ENCODE measurements at places on chromosomes 1 and 21. TPM values are rescaled to one million over a fixed set of nuclear protein-coding genes. Genes with fewer than 3 reads are reported as not detected.

- DNase-seq, result no peak
These were observed 122.4 kb downstream of the MAST2 start for GRCh38 chr1:45925728-45926287.

DNA sequence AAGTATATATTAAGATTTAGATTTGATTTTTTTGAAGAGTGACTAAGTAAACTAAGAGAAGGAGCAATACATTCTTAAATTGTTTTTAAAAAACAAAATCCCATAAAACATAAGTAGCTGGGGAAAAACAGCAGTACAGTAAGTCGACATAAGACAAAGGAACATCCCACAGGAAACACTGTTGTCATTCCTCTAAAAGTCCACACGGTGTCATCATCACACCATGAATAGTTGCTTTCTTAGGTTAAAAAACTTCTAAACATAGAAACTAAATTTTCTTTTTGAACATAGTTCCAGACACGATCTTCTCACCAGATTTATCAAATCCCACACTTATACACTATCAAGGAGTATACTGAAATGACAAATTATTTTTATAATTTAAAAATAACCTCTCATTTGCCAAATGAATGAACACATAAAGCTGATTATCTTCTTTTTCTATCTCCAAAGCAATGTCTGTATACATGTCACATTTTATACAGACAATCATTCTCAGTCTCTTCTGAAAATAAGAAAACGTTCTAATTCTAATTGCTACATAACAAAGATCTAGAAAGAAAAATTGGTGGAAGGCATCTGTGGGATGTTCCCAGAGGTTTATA is 15.8 kb downstream of the ODF2L start:
- no peak for DNase-seq

GRCh38 chr1:24047110-24047477 is 64.8 kb downstream of the MYOM3 start:
- DNase-seq, result no peak

- DNase-seq, result no peak
These were observed 3.3 kb upstream of the B4GALT3 start for GRCh38 chr1:161180639-161181038.

- no peak for DNase-seq
These were observed 132.3 kb downstream of the TOMM20 start for GRCh38 chr1:234996245-234996757.

DNA sequence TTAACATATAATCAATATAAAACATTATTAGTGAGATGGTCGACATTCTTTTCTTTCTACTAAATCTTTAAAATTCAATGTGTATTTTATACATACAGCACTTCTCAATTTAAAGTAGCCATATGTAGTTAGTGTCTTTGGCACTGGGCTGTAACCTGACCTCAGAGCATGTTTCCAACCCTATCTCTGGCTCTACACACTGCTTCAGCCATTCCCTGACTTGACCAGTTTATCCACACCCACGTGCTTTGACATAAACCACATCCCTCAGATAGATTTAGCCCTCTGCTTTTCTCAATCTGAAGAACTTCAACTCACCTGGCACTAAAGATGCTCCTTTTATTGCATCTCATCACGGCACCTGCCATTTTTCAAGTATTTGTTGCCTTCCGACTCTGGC is 58.3 kb downstream of the RGS2 start:
- DNase-seq, result no peak

Gene LRRC8C
- 55.6 TPM for total RNA-seq

Gene CNIH3
- 1.9 TPM for total RNA-seq

Gene CNR2
- 0.08 TPM for total RNA-seq

Measured in activated CD4-positive, alpha-beta memory T cell treated with anti-CD3 and anti-CD28 coated beads, Interleukin-2, amount 10 ng/mL, durations not matched to agents 7 days and 5 days (primary cell).